Natural killer cell (primary cell): ENCODE measurements at places on chromosomes 4 and X. TPM values are rescaled to one million over a fixed set of nuclear protein-coding genes. Genes with fewer than 3 reads are reported as not detected.

LGI2 gene
- not detected for total RNA-seq

ABLIM2 gene
- total RNA-seq, result 1.3 TPM

OTC gene
- not detected for total RNA-seq

- H3K4me3 ChIP-seq, result no peak overlapping the region
- no peaks in the 10 kb centered on the region for H3K36me3 ChIP-seq
- no peak for DNase-seq
- H3K4me1 ChIP-seq, result no peaks in the 10 kb centered on the region
- no peak overlapping the region for H3K27ac ChIP-seq
These were observed 81.0 kb upstream of the SMARCAD1 start for GRCh38 chr4:94126669-94127068.

DNA sequence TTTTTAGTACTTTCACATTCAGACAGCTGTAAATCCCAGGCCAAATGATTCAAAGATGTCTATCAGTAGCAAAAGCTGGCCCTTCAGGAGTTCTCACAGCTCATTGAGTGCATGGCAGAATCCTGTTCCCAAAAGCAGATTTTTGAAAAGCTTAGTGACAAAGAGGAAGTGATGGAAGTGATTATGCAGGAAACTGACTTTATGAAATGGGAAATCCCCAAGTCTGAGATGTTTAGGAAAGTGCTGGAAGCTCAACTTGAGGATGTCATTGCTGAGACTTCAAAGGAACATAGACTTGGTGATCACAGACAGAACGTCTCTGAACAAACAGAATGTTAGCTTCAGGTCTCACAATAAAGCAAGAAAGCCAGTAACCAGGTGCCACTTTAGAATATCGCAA is 51.0 kb upstream of the CFAP47 start:
- DNase-seq, result no peak
- no peaks in the 10 kb centered on the region for H3K4me1 ChIP-seq
- H3K4me3 ChIP-seq, result no peak overlapping the region
- H3K27ac ChIP-seq, result no peak overlapping the region
